CMK (cell line): ENCODE measurements at places on chromosomes 13 and 19.

DNA sequence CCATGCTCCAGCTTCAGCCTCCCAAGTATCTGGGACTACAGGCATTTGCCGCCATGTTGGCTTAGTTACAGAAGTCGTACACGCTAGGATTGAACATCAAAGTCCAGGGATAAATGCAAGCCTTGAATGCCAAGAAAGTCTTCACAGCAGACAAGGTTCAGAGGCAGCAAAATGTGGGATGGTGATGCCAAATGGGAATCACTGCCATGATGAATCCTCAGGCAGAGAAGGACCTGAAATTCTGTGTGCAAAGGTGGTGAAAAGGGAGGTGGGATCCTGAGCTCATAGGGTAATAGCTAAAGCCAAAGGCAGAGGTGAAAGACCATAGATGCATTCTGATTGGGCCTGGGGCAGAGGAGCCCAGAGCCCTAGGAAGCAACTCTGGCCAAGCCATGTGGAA, 79.3 kb upstream of the STK24 start:
- no peak for DNase-seq

DNA sequence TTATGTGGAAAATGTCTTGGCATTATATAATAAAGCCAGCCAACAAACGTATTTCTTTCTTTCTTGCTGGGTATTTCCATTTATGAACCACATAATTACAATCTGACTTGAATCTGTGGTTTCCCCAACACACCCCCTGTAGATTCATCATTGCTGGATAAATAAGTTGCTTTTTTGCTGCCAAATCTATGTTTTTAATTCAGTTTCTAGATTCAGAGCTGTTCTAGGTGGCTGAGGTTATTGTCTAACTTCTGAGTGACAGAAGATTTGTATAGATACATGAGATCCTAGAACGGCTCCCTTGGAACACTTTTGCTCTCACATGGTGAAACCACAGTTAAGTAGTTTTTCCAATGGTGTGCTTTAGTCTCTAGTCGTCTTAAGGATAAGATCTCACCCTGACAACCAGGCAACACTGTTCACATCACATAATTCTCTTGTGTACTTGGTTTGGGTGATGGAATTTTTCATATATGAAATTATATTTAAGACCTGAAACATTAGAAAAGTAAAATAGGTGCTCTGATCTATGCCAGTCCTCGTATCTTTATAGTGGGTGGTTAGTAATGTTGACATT, 239.1 kb downstream of the KLF12 start:
- no peak for DNase-seq

DNA sequence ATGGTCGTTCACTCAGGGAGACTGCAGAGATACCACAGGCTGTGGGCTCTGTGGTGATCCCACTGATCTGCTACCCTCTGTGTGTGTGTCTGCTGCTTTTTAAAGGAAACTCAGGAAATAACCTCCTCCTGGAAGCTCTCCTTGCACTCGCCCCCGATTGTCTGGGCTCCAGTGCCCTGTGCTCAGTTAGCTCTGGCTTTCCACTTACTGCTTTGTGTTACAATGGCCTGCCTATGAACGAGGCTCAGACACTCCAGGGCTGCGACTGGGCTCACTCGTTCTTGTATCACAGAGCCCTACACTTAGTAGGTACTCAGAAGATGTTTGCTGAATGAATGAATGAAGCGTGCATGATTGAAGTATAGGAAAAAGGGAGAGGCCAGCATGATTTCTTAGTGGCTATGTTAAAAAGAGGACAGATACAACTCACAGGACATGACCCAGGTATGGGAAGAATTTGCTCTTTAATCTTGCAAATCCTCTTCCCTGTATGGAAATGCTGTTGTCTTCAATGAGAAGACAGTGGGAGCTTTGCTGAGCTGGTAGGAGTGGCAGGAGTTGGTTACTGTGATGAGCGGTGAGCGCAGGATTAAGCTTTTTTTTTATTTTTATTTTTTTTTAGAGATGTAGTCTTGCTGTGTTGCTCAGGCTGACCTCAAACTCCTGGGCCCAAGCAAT, 26.4 kb downstream of the B3GLCT start:
- no peak for DNase-seq

DNA sequence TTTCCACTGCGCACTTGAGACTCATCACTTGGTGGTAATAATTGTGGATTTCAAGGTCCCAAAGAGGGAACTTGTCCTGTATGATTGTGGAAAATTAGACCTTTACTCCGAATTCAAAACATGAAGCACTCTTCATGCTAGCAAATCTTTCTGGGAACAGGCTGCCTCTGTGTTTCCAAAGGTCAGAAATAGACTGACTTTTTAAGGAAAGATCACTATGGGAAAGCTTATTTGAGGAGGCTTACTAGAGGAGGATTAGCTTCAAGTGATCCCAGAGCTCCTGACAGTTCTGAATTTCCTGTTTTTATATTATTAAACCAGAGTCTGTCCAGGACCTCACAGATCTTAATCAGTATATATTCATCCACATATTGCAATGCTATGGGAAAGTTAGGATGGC, 5.5 kb downstream of the WDFY2 start:
- no peak for DNase-seq

DNA sequence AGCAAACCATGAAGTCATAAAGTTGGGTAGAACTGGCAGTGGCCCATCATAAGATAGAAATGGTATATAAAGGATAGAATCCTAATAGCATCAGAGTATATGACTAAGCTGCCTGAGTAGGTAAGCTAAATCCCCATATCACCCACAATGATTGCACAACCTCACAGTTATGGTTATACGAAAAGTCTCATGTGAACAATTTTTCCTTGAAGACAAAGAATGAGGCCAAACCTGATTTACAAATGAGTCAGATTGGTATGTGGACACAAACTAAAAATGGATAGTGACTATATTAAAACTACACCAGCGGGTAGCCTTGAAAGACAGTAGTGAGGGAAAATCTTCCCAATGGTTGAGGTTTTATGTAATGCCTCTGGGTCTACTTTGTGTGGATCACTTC, 40.9 kb upstream of the UFM1 start:
- DNase-seq = no peak

DNA sequence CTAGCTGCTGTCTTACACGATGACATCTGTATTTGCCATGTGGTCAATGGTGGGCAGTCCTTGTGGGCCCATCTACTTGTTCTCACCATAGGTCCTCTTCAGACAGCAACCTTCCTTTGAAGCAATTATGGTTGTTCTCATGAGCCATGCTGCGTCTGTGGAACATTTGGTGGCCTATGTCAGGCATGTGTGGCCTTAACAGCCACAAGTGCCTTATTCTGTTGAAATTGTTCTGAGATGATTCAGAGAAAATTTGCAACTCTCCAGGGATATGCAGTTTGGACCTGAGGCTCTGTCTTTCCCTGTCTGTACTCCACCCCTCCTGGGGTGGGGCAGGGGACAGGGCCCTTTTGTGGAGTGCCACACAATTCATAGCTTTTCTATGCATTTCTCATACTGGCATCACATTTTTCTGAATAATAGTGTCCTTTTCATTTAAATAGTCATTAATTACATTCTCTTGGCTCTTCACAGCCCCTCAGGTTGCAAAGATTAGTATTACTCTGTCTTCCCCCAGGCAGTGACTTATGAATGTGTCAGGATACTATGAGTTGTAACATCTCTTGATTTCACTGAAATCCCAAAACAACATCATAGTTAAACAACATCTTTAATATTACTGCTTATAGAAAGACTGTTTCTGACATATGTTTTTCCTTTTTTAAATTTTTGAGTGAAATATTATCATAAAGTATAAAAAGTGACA, 102.1 kb downstream of the ITGBL1 start:
- no peak for DNase-seq

DNA sequence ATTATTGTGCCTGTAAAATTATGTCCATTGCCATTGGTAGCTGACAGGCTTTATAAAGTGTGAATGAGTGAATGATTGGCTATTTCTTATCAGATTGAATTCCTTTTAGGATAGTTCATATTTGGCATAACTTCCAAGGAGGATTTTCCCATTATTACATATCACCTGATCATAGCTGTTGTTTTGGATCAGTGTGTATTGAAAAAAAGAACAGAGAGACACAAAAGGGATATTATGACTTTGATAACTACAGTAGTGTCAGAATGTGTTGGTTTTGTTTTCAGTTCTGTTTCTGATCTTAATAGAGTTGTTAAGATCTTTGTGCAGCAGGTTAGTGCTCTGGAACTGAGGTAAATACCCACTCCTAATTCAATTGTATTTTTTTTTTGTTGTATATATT, 103.8 kb downstream of the LRCH1 start:
- DNase-seq = no peak

DNA sequence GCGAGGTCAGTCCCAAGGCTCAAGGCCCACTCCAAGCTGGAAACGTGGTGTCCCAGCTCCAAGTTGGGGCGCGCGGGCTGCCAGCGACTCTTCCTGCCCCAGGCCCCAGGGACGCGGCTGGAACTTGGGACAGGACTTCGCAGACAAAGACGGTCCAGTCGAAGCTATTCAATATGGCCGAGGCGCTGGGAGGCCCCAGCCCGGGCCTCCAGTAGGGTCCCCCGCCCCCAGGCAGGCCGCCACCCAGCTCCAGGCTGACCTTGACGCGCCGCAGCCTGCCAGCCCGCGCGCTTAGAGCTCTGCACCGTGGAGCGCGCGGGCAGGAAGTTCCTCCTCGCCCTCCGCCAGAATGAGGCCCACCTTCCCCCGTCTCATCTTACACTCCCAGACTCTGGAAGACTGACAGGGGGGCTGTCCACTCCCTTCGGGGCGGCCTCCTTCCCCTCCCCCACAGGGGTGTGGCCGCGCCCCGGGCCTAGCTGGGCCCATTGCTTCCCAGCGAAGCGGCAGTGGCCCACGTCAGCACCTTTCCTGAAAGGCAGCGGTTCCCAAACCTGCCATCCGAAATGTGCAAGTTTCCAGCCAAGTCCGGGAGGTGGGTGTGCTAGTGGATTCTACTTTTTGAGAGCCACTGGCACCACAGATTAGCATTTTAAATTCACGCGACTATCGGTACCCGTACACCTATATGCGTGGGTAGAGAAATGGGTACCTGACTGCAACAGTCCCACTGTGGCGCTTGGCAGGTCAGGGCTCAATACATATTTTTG, at the start of gene CCDC8:
TSS of gene CCDC8 (minus strand) at position 303 of the 770 bp plus-strand sequence. CDS start 754 bp downstream, outside the sequence.
- no peak for DNase-seq
